ENCODE measurements at places on chromosomes 6 and 20.

DNA sequence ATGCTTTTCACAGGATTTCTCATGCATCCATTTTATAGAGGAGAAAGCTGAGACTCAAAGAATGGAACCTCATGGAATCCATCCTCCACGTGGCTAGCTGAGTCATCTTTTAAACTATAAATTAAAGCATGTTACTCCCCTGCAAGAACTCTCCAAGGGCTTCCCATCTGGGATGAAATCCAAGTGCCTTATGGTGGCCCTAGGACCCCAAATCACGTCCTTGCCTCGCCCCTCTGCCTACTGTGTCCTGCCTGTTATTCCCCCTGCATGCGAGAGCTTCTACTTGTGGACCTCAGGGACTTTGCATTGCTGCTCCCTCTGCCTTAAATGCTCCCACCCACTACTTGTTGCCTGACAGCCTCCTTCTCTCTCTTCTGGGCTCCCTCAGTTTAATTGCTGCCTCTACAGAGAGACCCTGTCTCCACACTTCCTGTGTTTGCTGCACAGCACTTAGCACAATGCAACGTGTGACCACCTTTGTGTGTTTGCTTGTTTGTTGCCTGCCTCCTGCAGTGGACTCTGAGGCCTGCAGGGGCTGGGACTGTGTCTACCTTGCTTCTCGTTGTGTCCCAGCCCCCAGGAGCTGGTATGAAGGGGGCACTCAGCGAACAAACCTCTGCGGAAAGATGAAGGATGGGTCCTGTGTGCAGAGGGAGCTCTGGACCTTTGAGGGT, 39.4 kb downstream of the TOX2 start:
- DNase-seq: no peak

GRCh38 chr6:149941583-149942460, at the start of gene ULBP2:
TSS of gene ULBP2 (plus strand) at chr6:149942014. CDS start at chr6:149942073, 59 bp downstream.
- peak; percentile 86 for DNase-seq

DNA sequence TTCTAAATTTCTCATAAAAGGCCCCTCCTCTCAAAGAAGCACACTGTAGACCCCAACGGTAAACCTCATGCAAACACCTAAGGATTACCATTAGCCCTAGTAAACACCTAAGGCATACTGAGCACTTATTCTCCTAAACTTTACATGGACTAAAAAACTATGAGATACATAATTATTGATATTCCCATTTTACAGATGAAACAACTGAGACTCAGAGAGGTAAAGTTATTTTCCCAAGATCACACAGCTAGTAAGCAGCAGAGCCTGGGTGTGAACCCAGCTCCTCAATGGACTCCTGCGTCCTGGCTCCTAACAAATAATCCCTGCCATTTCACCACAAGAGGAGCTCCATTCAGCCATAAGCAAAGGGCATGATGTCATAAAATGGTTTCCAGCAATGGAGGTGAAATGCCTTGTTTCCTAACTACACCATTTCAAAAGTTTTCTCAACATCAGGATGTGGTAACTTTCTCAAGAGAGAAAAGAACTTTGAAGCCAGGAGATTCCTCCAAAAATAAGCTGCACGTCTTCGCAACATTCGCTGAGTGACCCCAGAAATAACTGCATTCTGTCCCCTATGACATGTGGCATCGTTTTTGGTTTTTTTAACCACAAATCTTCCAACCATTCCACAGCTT, 4.1 kb downstream of the ATP9A start:
- DNase-seq: no peak

- no peak for DNase-seq
These were observed 12.7 kb upstream of the STK35 start for GRCh38 chr20:2088891-2089290.

DNA sequence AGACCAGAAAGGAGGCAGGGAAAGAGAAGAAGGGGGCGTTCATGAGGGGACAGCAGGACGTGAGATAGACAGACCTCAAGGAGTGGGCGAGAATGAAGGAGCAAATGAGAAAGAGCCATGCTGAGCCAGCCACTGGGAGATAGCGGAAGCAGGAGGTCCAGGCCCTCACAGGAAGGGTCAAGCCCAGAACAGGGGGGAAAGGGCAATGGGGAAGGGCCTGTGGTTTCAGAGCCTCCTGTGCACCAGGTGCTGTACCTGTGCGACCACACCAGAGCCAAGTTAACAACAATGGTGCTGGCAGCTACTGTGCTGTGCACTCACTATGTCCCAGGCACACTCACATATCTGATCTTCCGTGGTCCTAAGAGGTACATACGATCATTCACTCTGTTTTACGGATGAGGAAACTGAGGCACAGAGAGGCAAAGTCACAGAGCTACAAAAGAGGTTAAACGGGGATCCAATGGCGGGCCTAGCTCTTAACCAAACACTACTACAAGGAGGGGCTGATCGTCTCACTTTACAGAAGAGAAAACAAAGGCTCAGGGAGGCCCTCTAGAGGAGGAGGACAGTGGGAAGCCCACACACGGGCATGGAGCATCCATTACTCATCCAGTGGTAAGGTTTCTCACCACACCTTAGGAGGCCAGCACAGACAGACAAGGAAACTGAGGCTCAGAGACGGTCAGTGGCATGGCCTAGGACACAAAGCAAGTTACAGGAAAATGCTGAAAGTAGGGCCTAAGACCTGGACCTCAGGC, 129.1 kb downstream of the PREX1 start:
- DNase-seq: no peak

DNA sequence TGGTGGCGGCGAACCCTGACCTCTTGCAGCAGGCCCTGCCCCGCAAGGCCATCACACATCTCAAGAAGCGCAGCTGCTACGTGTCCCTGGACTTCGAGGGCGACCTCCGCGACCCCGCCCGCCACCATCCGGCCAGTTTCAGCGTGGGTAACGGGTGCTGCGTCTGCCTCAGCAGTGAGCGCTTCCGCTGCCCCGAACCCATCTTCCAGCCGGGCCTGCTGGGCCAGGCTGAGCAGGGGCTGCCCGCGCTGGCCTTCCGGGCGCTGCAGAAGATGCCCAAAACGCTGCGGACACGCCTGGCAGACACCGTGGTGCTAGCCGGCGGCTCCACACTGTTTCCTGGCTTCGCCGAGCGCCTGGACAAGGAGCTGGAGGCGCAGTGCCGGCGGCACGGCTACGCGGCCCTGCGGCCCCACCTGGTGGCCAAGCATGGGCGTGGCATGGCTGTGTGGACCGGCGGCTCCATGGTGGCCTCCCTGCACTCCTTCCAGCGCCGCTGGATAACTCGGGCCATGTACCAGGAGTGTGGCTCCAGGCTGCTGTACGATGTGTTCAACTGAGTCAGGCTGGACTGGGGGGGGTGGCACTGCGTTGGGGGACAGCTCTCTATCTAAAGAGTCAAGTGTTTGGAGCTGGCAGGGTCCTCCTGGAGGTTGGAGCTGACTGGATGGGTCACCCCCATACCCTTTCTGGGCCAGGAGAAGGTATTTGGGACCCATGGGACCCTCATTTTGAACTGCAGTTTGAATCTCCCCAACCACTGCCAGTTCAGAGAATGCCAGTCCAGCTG, 1.1 kb downstream of the ACTL10 start:
- peak; percentile 86 for DNase-seq

DNA sequence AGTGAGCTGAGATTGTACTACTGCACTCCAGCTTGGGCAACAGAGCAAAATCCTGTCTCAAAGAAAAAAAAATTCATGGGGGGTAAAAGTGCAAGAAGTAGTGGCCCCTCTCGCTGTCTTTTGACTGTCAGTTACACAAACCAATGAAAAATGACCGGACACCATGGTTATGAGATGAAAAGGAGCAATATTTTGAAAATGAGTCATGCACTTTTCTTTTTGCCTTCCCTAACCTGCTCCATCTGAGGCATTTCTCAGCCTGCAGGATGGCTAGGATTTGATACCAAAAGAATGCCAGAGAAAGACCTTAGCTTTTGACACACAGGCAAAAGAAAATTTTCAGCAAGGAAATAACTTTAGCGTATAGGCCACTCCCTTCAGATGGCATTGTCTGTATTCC, 181.7 kb upstream of the ARID1B start:
- no peak for DNase-seq

DNA sequence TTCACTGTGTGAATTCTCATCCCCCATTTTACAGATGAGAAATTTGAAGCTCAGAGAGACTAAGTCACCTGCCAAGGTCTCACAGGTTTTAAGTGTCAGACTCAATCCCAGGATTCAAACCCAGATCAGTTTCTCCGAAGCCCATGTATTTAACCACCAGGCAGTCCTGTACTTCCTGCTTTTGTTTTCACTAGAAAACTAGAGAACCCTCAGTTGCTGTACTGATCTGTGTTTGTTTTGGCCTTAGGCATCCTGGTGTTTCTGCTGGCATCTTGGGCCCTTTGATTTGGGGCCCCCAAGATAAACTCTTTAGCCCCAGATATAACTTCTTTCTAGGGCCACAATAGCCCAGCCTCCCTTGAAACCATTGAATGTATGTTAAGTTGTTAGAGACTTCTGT, 36.5 kb downstream of the PPP1R16B start:
- no peak for DNase-seq

All from lower lobe of right lung (tissue), 2 donors.